Central memory CD8-positive, alpha-beta T cell (primary cell): ENCODE measurements at places on chromosomes 5 and 9.

- H3K4me1 ChIP-seq = no peaks in the 10 kb centered on the region
- no peaks in the 10 kb centered on the region for H3K36me3 ChIP-seq
- no peak overlapping the region for H3K27ac ChIP-seq
- no peak for DNase-seq
Measured at GRCh38 chr5:171162596-171162995, 146.5 kb upstream of the TLX3 start.

DNA sequence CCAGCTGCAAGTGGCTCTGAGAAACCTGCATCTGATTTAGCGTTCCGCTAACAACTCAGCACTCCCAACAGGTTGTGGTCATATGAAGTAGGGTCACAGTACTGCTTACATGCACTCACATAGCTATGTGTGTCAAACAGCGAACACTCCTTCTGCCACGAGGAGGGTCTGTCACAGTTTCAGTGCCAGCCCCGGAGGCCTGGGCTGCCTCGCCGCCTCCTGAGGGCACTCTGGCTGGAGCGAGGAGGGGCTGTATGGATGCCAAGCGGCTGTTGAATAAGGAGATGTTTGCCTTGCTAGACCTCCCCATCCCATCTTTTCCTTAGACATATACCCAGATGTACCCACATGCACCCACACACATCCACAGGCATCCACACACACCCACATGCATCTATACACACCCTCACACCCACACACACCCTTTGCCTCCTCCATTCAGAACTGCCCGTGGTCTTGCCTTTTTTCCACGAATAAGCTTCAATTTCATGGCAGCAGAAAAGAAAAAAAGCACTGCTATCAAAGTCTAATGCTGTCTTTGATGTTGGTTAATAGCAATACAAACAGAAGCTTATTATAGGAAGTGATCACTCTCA is 95.7 kb downstream of the HSD17B3 start:
- peaks cover 11% of the 10 kb centered on the region for H3K4me1 ChIP-seq
- H3K27me3 ChIP-seq = peaks cover 9% of the 10 kb centered on the region
- no peak overlapping the region for H3K27ac ChIP-seq
- no peak for DNase-seq

DNA sequence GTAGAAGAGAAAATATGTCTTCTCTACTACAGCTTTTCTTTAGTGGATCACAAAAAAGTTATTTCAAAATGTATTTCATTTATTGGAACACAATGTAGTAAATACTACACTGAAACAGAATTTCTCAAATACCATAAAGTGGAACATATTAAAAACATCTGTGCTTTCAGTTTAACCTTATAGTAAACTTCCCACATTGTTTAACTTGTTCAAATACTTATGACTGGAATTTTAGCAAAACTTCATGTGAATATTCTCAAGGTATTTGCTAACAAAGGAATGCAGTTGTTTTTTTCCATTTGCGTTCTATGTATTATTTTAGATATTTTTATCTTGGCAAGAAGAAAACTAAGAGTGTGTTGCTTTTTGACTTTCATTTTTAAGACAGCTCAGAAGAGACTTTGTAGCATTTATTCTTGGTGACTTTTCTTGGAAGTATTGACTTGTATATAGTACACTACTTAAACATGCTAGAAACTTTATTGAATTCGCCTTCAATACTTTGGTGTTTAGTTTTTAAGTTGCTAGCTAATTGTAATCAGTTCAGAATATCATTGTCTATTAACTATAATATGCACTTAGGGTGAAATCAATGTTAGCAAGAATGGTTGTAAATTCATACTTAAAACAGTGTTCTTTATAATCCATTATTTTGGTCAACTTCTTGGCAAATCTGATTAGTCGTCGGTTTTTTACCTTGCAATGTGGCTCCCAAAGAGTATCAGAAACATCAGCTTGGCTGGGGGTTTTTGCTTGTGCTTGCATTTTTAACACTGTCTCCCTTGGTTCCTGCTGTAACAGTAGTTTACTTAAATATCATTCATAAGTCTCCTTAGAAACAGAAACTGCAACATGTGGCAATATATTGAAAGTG is 5.0 kb upstream of the RHOBTB3 start:
- no peak overlapping the region for H3K27ac ChIP-seq
- H3K36me3 ChIP-seq = peaks cover 3% of the 10 kb centered on the region
- peaks cover 19% of the 10 kb centered on the region for H3K27me3 ChIP-seq
- H3K4me3 ChIP-seq = no peak overlapping the region
- peaks cover 11% of the 10 kb centered on the region for H3K4me1 ChIP-seq

- H3K27me3 ChIP-seq = peaks cover 59% of the 10 kb centered on the region
- no peak overlapping the region for H3K27ac ChIP-seq
- no peak for DNase-seq
- H3K4me3 ChIP-seq = no peak overlapping the region
- peaks cover 2% of the 10 kb centered on the region for H3K36me3 ChIP-seq
Measured at GRCh38 chr5:127192836-127193338, 97.7 kb upstream of the MEGF10 start.
